ENCODE measurements at places on chromosomes 16 and 17.

DNA sequence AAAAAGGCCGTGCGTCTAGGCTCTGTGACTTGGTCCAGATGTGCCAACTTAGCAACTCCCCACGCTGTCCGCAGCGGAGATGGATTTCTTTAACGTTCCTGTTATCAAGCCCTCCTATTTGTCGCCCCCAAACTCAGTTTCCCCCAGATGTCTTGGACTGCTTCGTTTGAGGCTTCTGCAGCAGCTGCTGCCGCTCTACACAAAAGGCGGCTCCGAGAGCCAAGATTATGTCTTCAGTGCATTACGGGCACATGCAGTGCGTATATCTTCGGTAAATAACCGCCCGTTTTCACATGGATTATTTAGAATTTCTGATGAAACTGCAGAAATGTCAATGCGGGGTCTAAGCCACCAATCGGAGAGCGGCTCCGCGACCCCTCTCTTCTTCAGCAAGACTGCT lies 240.6 kb upstream of the ZFHX3 start:
- no peak for DNase-seq

GRCh38 chr16:87582216-87582965 lies 19.9 kb upstream of the JPH3 start:
- peak; percentile 72 for DNase-seq

GRCh38 chr16:73015612-73016487 lies 32.1 kb downstream of the ZFHX3 start:
- DNase-seq = no peak

DNA sequence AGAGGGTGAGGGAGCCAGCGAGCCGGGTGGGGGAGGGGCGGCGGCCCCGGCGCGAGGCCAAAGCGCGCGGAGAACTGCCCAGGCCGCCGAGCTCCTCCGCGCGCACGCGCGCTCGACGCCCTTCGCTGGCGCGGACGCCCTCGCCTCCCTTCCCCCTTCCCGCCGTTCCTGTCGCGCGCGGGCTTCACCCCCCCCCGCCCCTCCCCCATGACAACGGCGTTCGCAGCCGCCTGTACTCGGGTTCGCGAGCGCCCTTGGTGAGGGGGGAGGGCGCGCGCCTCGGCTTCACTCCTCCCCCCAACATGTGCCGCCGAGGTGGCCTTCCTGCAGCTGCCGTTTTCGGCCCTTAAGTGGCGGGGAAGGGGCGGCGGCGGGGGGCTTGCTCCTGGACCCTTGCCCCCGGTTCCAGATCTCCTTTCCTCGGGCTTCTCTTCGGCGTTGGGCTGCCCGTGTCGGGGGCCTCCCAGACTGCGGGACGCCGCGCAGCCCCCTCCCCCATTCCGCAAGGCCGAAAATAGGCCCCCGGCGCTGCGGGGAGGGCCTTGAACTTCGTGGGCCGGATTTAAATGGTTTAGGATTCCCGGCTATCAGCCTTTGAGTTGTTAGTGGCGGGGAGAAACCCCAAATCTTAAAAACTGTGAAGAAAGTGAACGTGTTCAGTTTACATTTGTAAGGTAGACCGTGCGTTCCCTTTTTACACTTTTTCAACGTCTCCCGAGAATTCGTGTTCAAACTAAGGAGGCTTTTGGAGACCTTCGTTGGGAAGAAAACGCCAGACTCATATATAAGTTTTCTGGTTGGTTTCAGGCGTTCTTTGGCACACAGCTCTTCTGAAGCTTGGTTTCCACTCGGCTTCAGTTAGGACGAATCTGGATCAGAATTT lies 653 bp downstream of the SRRM2 start:
- peak; percentile 97 for DNase-seq

GRCh38 chr16:63890723-63891122 lies 1231.1 kb downstream of the CDH11 start:
- DNase-seq = no peak

DNA sequence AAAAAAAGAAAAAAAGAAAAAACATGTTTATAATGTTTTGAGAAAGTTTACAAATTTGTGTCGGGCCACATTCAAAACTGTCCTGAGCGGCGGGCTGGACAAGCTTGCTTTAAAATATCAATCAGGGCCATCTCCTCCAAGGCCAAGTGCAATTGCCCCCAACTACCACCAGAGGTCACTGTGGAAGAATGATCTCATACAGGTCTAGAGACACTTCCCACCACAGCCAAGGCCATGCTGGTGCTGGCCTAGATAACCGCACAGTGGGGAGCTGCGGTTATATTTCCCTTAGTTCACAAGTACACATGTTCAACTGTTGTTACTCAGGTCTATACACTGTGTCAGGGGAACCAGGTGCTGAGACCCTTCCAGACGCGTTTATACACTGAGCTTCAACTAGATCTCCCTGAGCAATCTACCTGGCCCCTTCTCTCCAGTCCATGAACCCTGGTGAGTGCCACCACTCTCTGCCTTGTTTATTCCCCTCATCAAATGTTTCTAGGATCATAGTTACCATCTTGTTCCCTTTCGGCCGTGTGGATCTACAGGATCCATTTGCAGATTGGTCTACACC lies 83.8 kb upstream of the CCL2 start:
- peak; percentile 62 for DNase-seq

DNA sequence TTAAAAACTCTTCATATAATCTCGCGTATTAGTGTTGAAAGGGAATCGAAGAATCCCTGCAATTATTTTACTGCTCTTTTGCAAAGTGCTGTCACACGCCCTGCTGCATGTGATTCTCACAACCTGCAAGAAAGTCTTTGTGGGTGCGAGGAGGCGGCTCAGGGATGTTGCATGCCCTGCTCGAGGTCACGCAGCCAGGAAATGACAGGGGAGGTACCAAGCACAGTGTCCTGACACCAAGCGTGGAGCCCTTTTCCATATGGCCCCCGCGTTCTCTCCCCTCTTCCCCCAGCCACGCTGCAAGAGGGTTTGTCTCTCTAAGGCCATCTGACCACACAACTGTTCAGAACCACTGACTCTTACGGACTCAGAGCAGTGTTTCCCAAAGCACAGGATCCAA lies 37.6 kb downstream of the OR3A1 start:
- DNase-seq = no peak

DNA sequence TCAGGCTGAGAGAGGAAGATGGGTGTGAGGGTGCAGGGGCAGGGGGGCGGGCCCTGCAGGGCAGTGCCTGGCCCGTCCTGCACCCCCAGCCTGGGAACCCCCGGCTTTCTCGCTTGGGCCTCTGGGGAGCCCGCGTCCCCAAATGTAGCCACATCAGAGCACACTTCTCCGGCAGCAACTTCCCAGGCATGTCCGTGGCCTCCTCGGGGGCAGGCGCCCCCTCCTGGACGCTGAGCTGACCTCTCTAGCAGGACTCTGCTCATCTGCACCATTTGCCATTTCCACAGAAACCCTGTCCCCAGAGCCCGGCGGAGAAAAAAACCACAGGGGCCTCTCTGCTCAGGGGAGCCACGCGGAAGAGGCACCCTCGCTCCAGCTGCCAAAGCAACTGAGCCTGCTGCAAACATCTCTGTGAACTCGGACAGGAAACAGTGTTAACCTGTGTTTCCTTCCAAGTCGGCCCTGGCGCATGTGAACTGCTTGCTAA lies 63.4 kb downstream of the KLHDC4 start:
- DNase-seq = peak; percentile 87

DNA sequence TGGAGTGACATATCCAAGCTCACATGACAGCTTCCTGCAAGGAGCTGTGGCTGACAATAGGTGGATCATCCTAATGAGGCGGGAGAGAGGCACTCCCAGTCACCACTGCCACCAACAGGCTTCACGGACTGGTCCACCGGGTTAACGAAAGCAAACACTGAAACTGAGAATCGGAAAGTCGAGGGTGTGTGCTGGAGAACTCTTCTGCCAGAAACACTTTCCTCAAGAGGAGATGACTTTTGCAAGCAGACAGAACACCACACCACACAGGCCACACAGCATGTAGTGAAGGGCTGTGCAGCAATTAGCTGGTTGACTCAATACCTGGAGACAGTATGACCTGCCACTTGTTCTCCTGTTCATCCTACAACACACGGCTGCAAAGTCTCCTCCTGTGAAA lies 53.0 kb upstream of the DNAJA2 start:
- no peak for DNase-seq

DNA sequence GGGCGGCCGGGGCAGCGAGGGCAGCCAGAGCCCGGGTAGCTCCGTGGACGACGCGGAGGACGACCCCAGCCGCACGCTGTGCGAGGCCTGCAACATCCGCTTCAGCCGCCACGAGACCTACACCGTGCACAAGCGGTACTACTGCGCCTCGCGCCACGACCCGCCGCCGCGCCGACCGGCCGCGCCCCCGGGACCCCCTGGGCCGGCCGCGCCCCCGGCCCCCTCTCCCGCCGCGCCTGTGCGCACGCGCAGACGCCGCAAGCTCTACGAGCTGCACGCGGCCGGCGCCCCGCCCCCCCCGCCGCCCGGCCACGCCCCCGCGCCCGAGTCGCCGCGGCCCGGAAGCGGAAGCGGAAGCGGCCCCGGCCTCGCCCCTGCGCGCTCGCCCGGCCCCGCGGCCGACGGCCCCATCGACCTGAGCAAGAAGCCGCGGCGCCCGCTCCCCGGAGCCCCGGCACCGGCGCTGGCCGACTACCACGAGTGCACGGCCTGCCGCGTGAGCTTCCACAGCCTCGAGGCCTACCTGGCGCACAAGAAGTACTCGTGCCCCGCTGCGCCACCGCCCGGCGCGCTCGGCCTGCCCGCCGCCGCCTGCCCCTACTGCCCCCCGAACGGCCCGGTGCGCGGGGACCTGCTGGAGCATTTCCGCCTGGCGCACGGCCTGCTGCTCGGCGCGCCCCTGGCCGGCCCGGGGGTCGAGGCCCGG lies 36.1 kb upstream of the ZC3H18 start:
- DNase-seq = peak; percentile 98

DNA sequence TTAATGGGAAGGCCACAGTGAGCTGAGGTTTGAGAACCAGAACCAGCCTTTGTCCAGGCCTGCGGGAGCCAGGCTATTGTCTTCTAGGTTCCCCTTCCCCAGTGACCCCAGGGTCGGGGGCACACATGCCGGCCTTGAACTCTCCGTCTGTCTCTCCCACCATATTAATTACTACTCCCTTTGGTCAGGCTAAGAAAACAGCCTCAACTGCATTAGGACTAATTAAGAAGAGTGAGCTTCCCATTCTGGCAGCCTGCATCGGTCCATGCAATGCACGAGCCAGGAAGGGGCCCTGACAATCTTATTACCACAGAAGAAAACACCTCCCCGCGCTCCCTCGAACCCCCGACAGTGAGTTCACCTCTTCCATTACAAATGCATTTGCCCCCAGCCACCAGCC lies 380.2 kb upstream of the ZFHX3 start:
- no peak for DNase-seq

GRCh38 chr17:38456031-38456815 lies 28.0 kb downstream of the ARHGAP23 start:
- DNase-seq = no peak

DNA sequence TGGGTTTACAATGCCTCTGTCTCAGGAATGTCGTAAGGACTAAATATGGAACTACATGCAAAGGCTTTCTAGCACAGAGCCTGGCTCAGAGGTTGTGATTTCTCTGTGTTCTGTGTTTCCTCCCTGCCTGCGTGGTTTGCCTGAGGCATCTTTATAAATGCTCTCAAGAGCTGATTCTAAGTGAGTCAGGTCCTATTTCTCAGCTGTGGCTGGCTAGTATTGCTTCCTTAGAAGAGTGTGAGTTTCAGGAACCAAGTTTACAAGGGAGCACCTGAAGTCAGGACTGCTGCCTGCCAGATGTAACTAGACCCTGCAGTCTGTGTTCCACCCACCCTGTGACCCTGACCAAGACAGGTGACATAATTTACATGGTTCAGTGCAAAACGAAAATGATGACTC lies 8.0 kb upstream of the CCL1 start:
- no peak for DNase-seq

- DNase-seq = no peak
These were observed 775 bp upstream of the PAGR1 start for GRCh38 chr16:29815032-29815721.

DNA sequence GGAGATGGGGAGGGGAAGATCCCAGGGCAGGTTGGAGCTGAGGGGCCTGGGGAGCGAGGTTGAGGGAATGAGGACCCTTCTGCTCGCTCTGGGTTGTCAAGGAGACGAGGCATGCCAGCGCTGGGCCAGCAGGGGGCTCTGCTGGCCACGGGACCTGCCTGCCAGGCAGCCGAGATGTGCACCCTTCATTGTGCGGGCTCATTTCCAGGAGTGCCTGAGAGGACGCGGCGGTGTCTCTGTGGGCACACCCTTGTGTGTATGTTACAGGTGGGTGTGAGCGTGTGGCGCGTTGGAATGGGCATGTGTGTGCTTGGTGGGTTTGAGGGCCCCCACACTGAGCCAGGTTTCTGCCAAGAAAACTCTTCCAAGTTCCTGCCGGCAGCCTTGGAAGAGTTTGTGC lies 15.9 kb downstream of the ARHGAP23 start:
- peak; percentile 84 for DNase-seq

DNA sequence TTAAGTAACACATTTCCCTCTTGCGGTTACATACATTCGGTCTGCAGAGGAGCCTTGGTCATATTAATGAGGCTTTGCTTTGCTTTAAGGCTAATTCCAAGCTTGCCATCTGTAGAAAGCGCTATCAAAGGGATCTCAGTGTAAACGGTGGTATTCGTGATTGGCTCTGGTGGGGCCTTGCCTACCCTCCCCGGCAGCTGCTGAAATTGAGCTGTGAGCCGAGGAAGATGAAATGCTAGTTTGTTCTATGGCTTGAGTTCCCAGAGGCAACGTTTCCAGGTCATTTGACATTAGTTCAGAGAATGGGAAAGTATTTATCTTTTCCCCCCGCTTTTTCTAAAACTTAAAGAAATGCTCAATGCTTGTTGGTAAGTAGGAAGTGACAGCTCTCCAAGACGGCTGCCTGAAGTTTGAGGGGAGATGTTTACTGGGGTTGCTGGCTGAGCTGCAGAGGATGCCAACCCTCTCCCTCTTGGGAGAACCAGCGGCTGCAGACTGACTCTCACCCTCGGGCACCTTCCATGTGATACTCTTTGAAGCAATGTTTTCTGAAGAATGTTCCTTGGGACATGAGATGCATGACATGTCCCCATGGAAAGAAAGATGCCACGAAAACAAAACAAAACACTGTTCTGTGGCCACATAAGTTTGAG lies 458.7 kb upstream of the EEF2KMT start:
- DNase-seq = no peak

GRCh38 chr16:83661656-83662055 lies 146.1 kb upstream of the HSBP1 start:
- no peak for DNase-seq

Measured in AG08396 (cell line).